Caki2 (cell line): ENCODE measurements at places on chromosomes 4 and X.
A peak's percentile ranks its signal among the peaks of the same experiment; 100 is the strongest.

DNA sequence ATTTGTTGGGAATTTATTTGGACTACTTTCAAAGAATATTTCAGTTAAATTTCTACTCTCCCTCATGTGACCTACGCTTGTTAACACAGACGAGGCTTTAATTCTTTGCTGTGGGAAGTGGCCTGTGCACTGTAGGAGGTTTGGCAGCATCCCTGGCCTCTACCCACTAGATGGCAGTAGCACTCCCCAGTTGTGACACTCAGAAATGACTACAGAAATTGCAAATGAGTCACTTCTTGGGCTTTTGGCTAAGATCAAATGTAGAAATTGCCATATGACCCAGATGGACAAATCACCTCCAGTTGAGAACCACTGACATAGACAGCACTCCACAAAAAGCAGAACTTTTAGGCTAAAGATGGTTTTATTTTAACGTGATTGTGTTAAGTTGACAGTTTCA is 22.1 kb downstream of the PIR start:
- peak; percentile 66 for DNase-seq

GRCh38 chr4:174041555-174042105 is 241.8 kb downstream of the FBXO8 start:
- DNase-seq: no peak

- DNase-seq: no peak
These were observed 23.6 kb upstream of the SLC25A43 start for GRCh38 chrX:119375561-119375960.

GRCh38 chrX:33134164-33134563 is 77.2 kb downstream of the DMD start:
- DNase-seq: no peak

DNA sequence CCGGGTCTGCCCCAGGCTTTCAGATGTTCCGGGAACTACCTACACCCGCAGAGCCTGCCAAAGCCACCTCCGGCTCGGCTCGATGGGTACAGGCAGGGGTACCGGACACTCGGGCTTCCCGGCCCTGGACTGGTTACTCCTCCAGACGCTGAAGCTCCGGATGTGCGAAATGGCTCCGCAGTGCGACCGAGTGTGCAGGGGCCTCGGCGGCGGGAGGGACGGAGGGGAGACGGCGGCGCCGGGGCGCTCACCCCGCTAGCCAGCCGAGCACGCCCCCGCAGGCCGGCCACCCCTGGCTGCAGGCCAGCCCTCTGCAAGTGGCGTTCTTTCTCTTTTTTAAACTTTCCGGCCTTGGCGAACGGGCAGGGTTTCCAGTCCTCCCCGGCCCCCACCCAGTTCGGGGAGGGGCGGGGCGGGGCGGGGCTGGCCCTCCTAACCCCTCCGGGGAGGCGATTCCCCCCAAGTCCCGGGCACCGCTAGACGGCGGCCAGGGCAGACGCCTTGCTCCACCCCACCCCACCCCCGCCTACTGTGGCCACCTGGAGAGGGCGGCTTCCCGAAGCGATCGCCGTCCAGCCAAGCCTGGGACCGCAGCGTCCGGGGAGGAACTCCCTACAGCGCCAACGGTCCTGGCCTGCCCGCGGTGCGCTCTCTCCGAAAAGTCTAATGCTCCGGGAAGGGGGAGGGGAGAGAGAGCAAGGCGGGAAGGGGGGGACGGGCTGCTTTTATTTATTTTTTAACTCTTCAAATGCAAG is 7.5 kb downstream of the BCOR start:
- no peak for DNase-seq
